ENCODE measurements at places on chromosomes 16 and 17.
A peak's percentile ranks its signal among the peaks of the same experiment; 100 is the strongest.

- DNase-seq = no peak
Measured at GRCh38 chr16:56919099-56919800, 12.7 kb upstream of the HERPUD1 start.

GRCh38 chr17:4559966-4560365 lies 411 bp downstream of the GGT6 start:
- DNase-seq = no peak

DNA sequence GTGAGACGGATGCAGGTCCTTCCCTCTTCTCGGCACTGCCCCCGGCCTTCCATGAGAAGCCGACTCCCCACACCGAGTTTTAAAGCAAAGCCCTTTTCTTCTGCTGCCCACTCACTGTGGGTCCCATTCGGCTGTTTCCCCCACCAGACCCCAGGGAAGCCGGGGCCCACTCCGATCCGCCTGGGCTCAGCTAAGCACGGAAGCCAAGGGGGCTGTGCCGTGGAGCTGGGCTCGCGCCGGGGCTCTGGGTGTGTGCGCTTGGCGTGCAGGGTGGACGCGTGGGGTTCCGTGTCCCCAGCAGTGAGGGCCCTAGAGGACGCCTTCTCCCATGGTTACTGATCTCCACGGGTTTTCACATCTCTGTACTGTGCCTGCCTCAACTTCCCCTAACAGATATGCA lies 68.5 kb downstream of the KLHDC4 start:
- no peak for DNase-seq

GRCh38 chr17:64736804-64737492 lies 74.8 kb upstream of the SMURF2 start:
- DNase-seq = no peak

DNA sequence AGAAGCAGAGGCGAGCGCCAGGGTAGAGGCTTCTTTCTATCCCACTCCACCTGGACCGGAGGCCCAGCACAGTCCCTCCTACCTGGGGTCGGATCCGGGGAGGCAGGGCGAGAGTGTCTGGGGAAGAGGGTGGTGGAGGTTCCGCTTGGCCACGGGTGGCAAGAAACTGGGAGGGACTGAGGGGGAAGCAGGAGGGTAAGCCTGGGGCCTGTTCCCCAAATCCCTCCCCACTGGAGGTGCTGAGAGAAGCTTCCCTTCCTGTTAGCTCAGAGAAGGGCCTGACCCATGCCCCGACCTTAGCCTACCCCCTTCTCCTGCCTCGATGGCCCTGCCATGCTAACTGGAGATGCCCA lies 1.8 kb upstream of the TPPP3 start:
- DNase-seq = no peak

GRCh38 chr16:6966925-6967324 lies 365.7 kb upstream of the RBFOX1 start:
- no peak for DNase-seq

DNA sequence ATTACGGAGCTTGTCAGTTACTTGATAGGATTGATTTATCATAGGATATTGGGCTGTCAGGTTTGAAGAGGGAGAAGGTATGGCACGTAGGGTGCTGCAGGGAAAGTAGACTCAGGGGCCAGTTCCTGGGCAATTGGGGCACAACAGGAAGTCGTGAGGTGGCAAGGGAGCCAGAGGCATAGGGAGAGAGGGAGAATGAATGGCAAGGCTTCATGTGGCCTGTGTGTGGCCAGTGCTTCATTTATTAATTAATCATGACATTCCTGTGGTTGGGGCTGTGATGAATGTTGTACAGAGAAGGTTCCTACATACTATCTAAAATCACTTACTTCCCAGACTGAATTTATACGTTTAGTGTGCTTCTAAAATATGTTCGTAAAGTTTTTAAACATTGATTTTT lies 19.3 kb downstream of the MFSD11 start:
- no peak for DNase-seq

GRCh38 chr17:7841915-7842379 lies 7.9 kb downstream of the KDM6B start:
- DNase-seq = peak; percentile 70

DNA sequence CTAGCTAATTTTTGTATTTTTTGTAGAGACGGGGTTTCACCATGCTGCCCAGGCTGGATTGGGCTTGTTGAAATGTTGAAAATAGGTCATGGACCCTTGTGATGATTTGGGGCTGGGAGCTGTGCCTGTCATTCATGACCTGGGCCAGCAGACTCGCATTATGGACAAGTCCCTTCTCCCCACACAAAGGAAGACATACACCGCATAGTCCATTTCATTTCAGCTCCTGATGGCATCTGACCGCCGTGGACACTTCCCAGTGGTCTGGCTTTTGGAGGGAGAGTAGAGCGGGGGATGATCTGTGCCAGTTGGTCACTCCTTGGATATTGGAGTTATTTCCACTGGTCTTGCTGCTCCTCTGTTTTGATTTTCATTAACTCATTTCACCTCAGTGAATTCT lies 34.8 kb downstream of the MPRIP start:
- no peak for DNase-seq

Measured in activated CD4-positive, alpha-beta T cell treated with anti-CD3 and anti-CD28 coated beads, Interleukin-2, amount 50 U/mL, for 24 hours (primary cell).